ENCODE measurements at places on chromosomes 7 and 10.

GRCh38 chr10:130231251-130231741, 95.1 kb downstream of the GLRX3 start:
- no peak for DNase-seq

DNA sequence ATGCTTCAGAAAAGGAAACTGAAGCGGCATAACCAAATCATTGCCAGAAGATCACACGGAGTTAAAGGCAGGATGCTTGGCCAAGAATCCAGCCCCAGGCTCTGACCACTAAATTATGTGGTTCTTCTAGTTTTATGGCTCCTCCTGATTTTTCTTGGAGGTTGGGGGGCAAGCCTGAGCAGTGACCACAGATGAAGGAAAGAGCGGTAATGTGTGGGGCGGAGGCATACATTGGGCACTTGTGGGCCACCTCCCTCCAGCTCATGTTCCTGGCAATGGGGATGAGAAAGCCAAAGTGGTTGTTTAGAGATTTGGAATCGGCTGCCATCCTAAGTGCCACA, 3.2 kb downstream of the TRPV6 start:
- DNase-seq = no peak

DNA sequence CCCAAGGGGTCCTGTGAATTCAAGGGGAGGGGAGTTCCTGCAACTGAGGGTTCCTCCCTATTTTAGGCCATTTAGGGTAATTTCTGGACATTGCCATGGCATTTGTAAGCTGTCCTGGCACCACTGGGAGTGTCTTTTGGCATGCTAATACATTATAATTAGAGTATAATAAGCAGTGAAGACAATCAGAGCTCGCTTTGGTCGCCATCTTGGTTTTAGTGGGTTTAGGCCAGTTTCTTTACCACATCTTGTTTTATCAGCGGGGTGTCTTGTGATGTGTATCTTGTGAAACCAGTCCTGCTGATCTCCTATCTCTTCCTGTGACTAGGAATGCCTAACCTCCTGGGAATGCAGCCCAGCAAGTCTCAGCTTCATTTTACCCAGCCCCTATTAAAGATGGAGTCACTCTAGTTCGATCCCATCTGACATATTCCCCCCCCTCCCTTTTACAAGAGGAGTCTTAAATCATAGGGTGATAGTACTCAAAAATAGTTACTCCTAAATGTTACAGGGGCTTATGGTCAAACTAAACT, 43.2 kb downstream of the SVOPL start:
- no peak for DNase-seq

DNA sequence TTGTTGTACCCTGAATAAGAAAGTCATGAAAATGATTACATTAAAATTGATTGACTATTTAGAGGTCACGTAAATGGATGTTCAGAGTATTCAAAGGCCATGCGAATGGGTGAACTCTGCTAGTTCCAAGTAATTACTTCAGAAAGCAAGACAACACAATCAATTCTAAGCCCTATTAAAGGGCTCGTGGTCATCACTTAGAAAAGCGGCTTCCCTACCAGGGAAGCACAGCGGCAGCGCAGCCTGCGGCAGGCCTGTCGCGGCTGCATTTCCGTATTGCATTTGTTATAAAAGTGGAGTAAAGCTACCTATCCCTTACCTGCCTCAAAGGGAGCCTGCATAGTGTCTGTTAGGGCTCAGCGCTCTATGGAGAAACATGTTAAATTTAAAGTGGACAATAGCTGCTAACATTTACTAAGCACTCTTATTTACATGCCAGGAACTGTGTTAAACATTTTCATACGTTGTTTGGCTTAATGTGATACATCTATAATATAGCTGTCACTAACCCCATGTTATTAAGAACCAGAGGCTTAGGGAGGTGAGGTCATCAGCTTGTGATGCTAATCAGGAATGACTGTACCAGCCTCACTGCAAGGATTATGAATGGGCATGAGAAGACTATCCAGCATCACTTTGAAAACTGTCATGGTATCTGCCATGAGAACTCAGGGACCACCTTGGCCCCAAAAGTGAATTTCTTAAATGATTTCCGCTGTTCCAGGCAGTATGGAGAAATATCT, 187.5 kb downstream of the CELF2 start:
- no peak for DNase-seq

GRCh38 chr10:73655990-73656298, at the start of gene SYNPO2L:
TSS of gene SYNPO2L (minus strand) at chr10:73656029. CDS start at chr10:73655922, 107 bp downstream.
- no peak for DNase-seq

GRCh38 chr10:124648738-124649137, 95.4 kb downstream of the FAM53B start:
- DNase-seq = no peak

- DNase-seq = no peak
Measured at GRCh38 chr10:36721871-36722270, 403.5 kb upstream of the ANKRD30A start.

Data from upper lobe of right lung (tissue), 1 donor.